ENCODE measurements at places on chromosomes 16 and 17.

- no peak for DNase-seq
These were observed 51.7 kb upstream of the RPL38 start for GRCh38 chr17:74151551-74152315.

DNA sequence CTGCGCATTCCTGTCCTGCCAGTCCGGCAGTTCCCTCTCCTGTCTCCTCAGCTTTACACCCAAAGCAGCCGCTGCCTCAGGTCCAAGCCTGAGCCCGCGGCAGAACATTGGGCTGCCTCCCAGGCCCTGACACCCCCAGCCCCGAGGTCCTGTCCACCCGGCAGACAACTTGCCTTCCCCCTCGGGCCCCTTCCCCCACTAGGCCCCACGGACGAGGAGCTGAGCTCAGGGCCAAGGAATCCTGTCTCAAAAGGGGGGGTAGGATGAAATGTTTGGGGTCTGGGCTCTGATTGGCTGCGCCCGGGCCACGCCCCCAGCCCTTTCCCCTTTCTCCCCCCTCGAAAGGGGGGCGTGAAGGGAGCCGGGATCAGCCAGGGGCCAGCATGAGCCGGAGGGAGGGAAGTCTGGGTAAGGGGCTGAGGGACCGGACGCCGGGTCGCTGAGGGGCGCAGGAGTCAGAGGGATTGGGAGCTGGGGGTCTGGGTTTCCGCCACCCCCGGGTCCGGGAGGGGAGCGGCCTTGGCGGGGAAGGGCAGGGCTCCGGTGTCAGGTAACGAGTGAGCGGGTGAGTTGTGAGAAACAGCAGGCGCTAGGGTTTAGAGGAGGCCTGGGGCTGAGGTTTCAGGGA is at the start of gene CTF1:
CTF1 (plus strand) TSS at position 354 of the 628 bp plus-strand sequence; CDS start at position 384, 30 bp downstream.
- DNase-seq = no peak

- peak; percentile 38 for DNase-seq
These were observed 30.1 kb downstream of the GNGT2 start for GRCh38 chr17:49180303-49180702.

DNA sequence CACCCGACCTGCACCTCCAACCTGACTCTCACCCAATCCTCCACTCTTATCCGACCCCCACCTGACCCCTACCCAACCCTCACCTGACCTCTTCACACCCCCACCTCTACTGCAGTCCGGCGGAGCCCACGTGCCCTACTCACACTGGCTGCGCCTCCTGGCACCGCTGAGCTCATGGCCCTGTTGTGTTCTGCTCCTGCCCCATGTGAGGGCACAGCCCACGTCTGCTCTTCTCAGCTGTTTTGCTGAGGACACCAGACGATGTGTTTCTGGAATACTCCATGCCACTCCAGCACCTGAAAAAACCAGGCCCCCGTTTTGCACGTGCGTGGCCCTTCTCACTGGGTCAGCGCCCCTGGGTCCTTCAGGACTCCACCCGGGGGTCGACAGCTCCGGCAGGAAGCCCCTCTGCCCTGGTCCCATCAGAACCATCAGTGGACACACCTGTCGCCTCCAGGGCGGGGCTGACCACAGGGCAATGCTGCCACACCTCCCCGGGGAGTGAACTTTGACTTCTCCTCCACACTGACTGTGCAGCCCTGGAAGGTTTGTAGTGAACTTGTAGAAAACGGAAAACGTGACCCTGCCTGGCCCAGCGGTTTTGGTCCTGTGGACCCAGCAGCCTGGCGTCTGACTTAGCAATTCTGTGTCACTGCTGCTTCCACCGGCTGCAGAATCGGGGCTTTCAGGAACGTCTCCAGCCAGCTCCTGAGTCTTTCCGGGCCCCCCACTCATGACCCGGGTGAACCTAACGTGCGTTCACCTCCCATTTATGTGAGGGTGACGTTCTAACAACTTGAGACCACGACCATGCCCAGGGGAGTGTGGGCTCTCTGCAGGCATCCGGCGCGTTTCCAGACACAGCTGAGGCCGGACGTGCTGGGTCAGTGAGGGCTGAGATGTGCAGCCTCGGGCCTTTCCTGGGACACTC is 5.7 kb upstream of the RAB40B start:
- no peak for DNase-seq

DNA sequence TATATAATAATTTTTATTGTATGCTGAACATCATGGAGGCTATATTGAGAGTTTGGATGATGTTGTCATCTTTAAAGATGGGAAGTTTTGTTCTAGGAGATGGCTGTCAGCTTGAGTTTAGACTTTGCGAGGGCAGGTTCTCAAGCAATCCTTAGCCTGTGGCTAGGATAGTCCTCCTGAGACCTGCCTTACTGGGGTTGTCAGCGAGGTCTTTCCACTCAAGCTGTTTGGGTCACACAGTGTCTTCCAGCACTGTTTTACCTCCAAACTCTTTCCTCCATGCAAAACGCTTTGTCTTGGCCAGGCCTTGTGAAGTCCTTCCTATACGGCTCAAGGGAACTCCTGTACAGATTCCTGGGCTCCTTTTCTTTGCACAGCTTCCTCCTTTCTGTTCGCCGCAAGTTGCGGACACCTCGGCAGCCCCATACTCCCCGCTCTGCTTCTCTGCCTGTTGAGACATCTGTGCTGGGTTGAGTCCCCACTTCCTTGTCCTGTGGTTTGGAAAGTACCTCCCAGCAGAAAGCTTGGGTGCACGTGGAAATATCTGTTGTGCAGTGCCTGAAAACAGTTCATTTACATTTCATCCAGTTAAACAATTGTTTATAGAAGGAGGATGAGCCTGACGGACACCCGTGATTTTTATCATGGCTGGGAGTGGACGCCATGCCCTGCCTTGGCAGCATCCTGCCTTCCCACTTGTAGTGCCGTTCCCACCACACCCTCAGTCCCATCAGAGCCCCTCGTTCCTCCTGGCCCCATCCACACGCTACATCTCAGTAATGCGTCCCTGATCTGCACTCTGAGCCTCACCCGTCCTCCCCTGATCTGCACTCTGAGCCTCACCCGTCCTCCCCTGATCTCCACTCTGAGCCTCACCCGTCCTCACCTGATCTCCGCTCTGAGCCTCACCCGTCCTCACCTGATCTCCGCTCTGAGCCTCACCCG is 55.0 kb upstream of the CBFA2T3 start:
- peak; percentile 42 for DNase-seq
